ENCODE measurements at places on chromosomes 5 and 9.

DNA sequence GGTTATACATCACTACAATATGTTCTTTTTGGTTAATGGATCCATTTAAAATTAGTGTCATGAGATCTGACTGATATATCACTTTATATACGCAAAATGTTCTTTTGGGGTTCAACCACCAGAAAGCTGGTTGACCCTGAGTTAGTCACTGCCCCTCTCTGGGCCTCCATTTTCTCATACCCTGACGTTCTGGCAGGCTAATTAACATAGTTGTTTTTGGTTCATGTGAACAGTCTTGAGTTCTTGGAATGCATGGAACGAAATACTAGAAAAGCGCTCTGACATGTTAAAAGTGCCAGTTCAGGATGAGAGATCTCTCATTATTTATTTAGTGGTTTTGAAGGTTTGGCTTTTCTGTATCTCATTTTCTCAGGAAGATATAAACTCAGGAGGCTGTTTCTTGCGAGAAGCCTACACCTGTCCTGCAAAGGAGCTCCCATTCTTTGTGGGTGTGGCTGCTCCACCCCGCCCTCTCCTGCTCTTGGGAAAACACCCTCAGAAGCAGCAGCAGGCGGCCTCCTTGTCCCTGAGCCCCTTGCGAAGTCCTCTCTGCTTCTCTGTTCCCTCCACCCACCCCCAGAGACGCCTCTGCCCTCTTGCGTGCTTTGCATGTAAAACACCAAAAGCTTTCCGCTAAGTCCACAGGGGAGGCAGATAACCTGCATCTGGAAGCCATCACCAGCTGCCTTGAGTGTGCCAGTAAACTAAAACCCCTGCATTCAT is 302.4 kb upstream of the PANK3 start:
- no peak for DNase-seq

GRCh38 chr5:125746917-125747316 is 676.3 kb upstream of the GRAMD2B start:
- DNase-seq = no peak

DNA sequence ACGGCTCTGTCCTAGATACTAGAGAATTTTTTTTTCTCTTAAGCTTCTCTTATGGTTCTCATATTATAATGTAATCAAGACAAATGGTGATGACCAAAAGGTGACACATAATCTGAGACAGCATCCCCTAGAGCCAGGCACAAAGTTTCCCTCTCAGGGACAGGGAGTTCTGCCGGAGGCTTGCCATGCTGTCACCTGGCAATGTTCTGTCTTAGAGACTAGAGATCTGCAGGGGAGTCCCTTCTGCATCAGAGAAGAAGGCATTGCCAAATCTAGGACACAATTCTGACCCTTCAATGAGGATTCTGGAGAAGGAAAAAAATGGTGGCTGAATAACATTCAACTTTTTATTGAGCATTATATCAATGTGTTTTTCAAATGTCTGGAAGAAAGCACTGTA is 261.2 kb upstream of the TRPC7 start:
- no peak for DNase-seq

DNA sequence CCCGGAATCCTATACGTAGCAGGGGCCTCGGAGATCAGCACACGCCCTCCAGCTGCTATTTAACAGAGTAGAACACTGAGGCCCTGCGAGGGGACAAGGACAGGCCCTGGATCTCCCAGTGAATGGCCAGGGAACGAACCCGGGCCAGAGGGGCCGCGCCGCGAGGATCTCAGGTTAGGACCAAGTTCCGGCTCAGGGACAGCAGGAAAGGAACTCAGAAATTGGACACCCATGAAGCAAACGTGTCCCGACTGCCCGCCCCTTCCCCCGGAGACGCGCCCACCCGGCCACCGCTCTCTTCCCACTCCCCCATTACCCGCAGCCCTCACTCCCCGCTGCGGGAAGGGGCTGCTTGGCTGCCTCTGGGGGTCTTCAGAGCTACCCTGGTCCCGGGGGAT is 1.0 kb upstream of the FOXE1 start:
- no peak for DNase-seq

- DNase-seq = no peak
These were observed 115.9 kb downstream of the PIK3R1 start for GRCh38 chr5:68331192-68332079.

DNA sequence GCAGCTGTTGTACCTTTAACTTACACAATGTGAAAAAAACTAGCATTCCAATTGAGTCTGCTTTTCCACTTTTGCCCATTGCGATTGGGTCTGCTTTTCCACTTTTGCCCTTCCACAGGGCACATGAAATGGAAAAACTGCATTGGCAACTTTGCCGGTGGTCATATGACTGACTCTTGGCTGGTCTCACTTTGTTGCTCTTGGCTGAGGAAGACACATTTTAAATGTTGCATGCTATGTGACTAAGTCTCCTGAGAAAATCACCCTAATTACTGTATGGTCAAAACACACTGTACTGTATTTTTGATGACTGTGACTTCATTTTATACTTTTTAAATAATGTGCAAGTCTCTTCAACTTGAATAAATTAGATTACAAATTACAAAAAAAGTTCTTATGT is 1.6 kb upstream of the OXCT1 start:
- no peak for DNase-seq

- no peak for DNase-seq
These were observed 892.2 kb upstream of the ACO1 start for GRCh38 chr9:31492229-31492628.

DNA sequence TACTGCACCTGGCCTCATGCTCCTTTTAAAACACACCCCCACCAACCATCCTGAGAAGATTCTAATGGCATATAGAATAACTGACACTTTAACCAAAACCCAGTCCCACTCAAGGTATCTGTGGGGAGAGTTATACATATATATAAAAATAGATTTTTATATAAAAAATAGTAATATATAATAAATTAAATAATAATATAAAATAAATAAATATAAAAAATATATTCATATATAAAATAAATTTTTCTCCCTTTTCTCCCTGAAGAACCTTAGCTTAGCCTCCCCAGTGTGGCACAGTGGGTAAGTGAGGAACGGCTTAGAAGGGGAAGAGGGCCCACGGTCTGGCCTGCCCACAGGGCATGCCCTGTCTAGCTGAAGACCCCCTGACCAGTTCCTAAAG is 51.1 kb upstream of the SSBP2 start:
- no peak for DNase-seq

Measured in NCI-H2029 (cell line).